NCI-H1092 treated with DMSO at 0.1 percent for 48 hours (cell line): ENCODE measurements at places on chromosomes 3 and 15.

DNA sequence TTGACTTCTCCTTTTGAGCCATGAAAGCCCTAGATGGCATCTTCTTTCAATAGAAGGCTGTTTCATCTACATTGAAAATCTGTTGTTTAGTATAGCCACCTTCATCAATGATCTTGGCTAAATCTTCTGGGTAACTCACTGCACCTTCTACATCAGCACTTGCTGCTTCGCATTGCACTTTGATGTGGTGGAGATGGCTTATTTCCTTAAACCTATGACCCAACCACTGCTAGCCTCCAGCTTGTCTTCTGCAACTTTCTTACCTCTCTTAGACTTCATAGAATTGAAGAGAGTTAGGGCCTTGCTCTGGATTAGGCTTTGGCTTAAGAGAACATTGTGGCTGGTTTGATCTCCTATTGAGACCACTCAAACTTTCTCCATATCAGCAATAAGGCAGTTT is 189.8 kb downstream of the PLCL2 start:
- no peak for DNase-seq

DNA sequence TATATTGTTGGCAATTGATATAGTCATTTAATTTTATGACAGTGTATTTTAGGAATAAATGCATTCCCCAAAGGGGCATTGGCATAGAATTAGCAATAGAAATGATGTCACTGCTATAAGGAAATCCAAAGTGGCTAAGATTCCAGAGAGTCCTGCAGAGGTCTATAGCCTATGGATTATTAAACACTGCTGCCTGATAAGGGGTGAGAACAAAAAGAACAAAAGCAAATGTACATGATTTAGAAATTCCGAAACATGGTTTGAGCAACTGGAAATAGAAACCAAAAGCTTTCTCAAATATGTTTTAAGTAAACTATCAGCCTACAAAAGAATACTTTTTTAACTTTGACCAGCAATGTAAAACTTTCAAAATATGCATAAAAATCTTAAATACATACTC is 280.1 kb upstream of the RASGRP1 start:
- no peak for DNase-seq

- peak; percentile 28 for DNase-seq
Observed at GRCh38 chr3:69161587-69162307, 39.4 kb upstream of the LMOD3 start.

GRCh38 chr3:197814372-197814771 is 23.3 kb downstream of the LRCH3 start:
- no peak for DNase-seq

DNA sequence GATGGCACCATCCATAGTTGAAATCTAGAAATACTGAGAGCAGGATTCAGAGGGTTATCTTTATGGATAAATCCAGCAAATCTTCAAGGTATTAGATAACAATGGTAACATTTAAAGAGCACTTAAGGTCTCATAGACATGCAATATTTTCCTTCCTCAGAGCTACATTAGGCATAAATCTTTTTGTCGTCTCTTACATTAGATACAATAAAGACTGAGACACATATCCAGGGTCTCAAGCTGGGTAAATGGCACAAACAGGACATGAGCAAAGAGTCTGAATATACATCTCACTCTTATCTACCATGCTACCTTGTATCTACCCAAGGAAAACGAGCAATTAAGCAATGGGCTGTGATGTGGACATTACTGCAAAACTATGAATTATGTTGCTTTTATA is 927.3 kb upstream of the EPHA6 start:
- DNase-seq, result no peak

GRCh38 chr3:98343647-98344507 is 9.8 kb upstream of the OR5K4 start:
- peak; percentile 15 for DNase-seq

GRCh38 chr3:149476225-149476624 is 1.7 kb downstream of the TM4SF4 start:
- no peak for DNase-seq

DNA sequence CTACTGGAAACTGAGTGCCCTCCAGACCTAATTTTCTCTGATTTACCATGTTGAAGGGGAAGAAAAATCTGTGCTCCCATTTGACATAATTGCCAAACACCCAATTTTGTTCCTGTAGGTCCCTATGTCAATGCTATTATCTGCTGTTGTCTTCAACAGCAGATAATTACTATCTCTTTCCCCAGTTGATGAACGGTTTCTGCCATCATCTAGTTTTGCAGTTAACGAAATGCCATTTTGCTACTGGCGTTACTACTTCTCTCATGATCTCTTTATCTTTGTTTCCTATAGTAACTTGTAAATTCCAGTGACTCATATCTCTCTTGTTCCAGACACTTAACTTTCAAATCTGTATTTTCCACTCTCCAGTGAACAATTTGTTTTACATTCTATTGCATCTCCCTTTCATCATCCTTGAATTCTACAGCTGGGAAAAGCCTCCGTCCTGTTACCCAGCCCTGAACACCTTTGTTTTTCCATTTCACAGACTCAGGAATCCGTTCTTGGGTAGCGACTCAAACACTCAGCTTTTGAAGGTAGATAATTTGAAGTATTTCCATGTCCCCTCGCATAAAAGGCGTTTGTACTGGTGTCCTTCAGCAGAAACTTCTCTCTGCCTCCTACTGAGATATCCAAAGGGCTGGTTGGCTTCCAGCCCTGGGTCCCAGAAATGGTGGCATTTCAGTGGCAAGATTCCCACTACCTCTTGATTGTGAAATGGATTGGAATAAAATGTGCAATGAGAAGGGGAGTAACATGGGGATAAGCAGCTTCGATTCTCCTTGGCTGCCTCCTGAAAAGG is 111.7 kb downstream of the FOXB1 start:
- DNase-seq, result peak; percentile 29

DNA sequence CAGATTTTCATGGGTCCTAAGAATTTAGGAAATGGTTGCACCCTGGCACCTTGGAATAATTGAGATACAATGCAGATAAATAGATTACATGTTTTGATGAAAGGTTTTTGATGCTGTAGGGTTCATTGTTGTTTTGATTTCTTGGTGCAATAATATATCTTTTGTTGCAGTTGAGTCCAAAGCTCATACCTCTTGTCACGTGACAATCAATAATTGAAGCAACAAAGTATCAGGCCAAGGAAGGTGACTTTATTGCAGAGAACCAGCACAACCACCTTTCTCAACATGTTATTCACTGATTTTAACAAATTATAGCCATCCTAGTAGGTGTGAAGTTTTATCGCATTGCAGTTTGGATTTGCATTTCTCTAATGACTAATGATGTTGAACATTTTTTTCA is 285.5 kb upstream of the SLCO3A1 start:
- no peak for DNase-seq

DNA sequence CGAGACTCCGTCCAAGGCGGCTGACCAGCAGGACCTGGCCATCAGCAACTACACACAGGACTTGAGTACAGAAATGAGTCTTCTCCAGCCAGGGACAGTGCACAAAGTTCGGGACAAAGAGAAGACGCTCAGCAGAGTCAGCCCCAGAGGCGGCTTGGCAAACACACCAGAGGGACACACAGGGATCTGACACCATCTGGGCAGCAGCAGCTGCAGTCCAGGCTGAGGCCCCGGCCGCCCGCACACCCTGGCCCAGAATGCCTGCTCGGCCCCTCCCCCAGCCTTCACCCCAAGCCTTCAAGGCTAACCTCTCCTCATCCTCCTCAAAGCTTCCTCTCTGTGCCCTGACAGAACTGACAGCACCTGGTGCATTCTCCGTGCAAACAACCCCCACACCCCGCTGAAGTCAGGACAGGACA is 61.1 kb downstream of the XXYLT1 start:
- no peak for DNase-seq
